Stimulated activated CD4-positive, alpha-beta T cell treated with anti-CD3 and anti-CD28 coated beads, Interleukin-12 subunit alpha, Interleukin-12 subunit beta, amount 100 ng/mL, for 4 hours (primary cell): ENCODE measurements at places on chromosomes 6 and 20.

DNA sequence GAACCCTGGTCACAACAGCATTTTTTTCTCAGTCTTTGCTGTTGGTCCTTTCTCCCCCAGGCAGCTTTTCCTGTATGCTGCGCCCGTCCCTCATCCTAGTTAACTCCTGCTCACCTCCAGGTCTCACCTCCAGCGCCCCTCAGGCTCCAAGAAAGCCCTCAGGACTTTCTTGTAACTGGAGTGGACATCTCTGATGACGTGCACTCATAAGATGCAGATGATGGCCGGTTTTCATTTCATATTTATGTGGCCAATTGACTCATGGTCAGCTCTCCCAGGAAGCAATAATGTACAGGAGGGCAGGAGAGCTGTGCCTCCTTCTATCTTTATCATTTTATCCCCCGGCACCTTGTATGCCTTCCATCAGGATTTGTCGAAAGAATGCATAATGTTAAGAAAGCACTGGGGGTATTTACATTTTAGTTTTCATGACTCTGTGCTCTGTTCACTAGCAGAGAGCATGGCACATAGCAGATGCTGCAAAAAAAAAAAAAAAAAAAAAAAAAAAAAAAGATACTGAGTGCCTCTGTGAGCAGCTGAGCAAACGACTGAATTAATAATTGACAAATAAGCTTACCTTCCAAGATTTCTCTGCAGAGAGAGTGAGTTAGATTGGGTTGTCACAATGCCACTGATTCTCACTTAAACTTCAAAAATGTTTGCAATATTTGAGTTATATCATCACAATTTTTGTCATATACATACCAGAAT is 170.2 kb downstream of the DOK5 start:
- no peak for DNase-seq

DNA sequence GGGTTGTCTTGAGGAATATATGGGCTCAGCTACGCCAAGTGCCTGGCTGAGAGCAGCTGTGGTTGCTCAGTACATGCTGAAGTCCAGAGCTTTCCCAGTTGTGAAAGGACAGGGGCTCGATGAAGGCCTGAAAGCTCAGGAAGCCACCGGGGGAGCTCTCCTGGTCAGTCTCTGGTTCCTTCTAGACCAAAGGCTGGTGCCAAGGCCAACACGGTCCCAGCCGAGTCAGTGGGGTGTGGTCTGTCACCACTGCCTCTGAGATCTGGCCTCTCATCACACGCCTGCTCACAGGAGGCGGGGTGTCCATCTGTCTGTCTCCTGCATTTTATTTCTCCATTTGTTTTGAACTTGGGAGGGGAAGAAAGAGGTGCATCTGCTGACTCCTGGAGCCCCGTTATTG is 4.9 kb upstream of the FAM83C start:
- no peak for DNase-seq

DNA sequence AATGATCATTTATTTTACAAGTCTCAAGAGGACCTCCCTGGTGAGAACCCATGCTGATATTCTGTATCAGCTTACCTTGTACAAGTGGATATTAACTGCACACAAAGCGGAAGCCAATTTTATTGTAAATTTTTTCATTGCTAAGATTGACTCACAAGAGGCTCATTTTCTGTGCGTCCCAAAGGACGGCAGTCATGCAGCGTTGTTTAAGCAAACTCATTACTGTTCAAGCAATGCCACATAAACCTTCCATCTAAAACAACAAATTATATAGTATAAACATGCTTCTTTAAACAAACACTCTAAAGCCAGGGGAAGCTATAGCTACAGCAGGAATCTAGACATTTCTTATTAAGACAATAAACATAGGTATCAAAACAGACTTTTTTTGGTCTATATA is 575.3 kb downstream of the FRK start:
- DNase-seq: no peak

GRCh38 chr6:147311218-147311617 is 107.0 kb downstream of the STXBP5 start:
- DNase-seq: no peak

- DNase-seq: no peak
These were observed 242.9 kb downstream of the TBX18 start for GRCh38 chr6:84521511-84521910.

DNA sequence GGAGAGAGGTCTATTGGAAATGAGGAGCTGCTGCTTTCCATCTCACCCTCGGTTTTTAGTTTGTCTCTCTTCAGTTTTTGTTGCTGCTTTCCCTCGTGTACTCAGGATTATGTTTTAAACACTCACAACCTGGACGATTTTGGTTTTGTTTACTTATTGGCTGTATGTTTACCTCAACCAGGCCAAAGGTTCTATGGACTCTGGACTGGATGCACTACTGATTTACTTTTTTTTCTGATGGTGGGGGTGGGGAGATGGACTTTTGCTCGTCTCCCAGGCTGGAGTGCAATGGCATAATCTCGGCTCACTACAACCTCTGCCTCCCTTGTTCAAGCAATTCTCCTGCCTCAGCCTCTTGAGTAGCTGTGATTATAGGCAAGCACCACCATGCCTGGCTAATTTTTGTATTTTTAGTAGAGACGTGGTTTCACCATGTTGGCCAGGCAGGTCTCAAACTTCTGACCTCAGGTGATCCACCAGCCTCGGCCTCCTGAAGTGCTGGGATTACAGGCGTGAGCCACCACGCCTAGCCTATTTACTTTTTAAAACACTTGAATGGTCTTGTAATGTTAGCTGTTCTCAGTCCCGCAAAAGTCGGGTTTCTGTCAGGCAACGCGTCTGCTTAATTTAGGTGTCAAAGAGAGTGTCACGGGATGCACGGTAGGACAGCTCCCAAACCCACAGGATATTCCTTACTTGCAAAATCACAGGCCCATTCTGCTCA is 148.2 kb upstream of the RIPOR2 start:
- no peak for DNase-seq

DNA sequence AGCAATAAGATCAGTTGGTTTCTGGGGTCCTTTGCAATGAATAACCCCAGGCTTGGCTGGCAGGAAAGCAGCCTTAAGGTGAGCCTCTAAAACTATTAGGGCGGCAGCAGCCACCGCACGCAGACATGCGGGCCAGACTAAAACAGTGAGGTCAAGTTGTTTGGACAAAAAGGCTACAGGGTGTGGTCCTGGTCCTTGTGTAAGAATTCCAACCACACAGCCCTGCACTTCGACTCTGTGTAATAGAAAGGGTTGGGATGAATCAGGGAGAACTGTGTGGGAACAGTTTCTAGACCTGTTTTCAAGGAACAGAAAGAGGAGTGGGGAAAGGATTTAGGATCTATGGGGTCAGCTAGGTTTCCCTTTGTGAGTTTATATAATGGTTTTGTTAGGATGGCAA is 237.6 kb downstream of the SMOC2 start:
- DNase-seq: no peak

DNA sequence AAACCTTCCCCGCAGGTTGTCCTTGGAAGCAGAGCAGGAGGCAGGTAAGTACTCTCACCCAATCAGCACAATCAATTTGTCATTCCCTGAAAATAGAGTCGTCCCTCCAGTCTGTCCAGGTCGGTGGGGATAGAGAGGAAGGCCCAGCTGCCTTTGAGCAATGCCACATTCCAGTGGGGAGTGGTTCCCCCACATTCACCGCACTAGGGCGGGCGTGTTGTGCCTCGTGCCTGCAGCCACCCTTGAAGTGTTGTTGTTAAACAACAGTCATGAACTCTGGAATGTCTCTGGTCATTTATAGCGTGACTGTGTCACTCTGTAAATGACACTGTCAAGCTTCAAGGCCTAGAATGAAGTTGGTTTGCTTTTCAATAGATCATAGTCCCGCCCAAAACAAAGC is 33.4 kb downstream of the PRDM1 start:
- DNase-seq: no peak

GRCh38 chr6:21616005-21616404 is 22.5 kb downstream of the SOX4 start:
- DNase-seq: no peak

DNA sequence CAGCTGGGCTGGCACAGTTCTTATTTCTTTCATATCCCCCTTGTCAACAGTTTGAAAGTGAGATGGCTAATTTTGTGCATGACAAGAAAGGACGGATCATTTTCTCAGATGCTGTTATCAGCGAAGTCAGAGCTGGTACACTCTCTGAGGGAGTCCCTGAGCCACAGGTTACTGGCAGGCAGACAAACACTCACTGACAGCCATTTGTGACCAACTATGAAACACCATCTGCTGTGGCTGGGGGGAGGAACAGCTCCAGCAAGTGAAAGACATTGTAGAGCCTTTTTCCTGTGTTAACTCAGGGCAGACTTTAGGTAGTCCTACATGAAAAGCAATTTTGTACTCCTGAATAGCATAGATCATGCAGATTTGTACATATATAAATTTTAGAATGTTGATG is 22.2 kb downstream of the OLIG3 start:
- DNase-seq: no peak

GRCh38 chr6:5138995-5139827 is 54.1 kb downstream of the PPP1R3G start:
- no peak for DNase-seq

DNA sequence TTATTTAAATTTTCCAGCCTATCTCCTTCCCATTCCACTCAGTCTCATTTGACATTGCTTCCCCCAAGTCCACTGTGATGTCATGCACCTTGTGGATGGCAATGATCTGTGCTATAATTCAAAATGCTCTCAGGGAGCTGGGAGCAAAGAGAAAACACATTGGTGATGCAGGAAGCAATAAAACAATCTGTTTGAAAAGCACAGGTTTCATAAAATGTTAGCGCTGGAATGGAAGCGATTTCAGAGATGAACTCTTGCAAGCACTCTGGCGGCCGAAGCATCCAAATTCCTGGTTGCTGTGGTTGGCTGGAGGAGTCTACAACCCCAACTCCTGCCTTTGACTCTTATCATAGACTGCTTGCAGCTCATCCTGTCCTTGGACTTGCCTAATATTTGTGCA is 167.0 kb downstream of the GMPR start:
- DNase-seq: no peak

GRCh38 chr6:42320762-42321161 is 103.1 kb upstream of the MRPS10 start:
- DNase-seq: no peak

DNA sequence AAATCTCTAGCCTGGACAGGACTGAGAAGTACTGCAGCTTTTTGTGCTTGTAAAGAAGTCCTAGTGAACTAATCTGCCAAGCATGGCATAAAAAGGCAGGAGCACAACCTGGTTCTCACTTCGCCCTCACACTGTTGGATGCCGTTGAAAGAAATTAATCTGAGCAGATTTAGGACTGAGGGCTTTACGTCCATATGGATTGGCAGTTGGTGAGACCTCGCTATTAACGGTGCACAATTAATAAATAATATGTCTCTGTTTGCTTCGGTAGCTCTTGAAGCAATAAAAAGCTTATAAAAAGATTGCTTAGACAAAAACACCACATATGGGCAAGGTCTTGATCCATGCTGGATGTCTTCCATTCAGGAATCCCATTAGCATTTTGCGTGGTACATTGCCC is 185.6 kb upstream of the EPHA7 start:
- no peak for DNase-seq

DNA sequence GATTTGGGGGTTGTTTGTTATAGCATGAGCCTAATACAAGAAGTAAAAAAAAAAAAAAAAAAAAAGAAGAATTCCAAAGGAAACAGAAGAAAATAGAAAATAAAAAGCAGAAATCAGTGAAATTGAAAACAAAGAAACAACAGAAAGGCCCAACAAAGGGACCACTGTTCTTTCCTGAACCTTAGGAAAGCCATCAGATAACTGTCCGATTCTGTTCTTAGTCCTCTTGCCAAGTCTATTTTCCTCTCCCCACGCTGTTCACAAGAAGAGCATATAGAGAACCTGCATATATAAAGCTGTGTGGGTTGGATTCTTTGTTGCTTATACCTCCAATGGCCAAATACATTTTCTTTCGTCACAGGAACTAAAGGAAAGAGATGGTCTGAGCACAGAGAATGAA is 38.0 kb upstream of the IPCEF1 start:
- DNase-seq: no peak

DNA sequence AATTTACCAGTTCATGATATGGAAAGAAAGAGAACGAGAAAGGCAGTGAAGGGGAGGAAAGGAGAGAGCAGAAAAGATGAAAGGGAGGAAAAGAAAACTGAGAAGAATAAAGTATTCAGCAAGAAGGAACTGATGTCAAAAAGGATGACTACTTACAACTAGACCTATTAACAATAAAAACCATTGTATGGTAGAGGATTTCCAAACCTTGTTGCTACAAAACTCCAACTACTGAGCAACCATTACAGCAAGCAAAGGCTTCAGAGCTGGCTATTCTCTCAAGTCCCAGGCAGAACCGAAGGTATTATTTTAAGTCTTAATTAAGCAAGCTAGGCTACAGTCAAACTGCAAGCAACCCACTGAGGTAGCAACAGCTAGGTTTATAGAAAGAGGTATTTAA is 142.2 kb downstream of the BTBD9 start:
- DNase-seq: no peak

- no peak for DNase-seq
These were observed 222.6 kb downstream of the FOXC1 start for GRCh38 chr6:1832358-1832757.

DNA sequence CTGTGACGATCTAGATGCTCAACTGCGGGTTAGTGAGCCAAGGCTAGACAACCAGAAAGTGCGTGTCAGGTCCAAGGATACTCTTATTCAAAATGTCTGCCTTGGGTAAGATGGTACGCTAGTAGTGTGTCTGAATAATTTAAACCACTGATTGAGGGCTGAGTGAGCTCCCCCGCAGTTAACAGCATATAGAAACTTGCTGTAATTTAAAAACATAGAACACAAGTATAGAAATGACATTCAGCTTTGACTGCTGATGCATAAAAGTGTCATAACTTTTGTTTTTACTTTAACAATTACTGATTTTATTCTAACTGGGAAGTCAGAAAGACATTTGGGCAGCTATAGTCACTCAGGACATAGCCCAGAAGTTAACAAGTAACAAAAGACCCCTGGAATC is 45.6 kb upstream of the SLC22A1 start:
- DNase-seq: no peak

- no peak for DNase-seq
These were observed 341.6 kb upstream of the JAG1 start for GRCh38 chr20:11015440-11015839.

DNA sequence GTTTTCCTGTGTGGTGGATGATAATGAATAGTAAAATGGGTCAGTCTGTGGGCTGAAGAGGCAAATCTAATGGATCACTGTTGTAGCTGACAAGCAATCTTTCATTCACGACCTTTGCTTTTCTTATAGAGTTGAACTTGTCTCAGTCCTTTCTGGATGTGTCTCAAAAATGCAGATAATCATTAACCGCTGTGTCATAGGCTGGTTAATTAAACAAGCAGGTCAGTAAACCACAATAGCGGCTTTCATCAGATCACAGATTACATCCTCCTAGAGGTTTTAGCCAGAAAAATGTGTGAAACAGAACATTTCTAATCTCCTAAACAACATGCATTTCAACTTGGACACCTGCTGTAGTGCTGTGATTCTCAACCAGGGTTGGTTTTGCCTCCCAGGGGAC is 2.5 kb upstream of the METTL24 start:
- no peak for DNase-seq

- DNase-seq: no peak
These were observed 21.9 kb downstream of the SIRPD start for GRCh38 chr20:1535420-1536175.
